CD8-positive, alpha-beta memory T cell (primary cell): ENCODE measurements at places on chromosomes 2 and 18.

- DNase-seq: no peak
These were observed 36.2 kb upstream of the MAT2A start for GRCh38 chr2:85502720-85503119.

DNA sequence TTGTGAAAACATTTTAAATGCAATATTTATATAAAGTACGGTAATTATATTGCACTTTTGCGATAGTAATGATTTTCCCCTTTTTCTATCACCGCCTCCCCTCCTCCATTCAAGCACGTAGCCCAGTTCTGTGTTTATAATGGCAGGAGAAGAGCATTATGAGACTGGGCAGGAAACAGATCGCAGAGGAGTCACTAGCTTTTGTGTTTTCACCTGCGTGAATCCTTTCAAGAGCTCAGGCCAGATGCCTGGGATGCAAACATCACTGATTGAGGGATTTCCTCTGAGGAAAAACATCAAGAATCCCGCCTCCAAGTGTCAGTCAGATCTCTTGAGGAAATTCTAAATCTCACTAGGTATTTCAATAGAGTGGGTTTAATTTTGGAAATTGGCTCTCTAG, 178.4 kb upstream of the FN1 start:
- no peak for DNase-seq

DNA sequence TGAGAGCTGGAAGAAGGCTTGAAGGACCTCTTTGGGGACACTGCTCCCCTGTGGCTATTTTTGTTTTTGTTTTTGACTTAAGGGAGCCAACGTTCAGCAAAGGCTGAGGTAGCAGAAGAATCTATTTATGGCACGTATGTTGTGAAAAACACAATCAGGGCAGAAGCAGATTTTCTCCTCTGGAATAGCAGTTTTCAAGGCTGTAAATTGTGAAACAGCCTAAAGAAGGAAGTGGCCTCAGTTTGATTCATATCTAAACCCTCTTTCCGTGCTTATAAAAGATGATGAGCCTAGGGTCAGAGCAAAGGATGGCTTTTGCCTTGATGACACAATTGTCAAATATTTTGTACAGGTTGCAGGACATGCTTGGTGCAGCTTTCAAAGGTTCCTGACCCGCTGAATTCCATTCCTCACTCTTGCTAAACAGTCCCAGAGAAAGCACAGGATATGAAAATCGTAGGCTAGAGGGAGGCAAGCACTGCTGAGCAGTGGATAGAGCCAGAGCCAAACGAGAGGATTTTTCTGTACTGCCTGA, 106.2 kb upstream of the DLX2 start:
- DNase-seq: no peak

DNA sequence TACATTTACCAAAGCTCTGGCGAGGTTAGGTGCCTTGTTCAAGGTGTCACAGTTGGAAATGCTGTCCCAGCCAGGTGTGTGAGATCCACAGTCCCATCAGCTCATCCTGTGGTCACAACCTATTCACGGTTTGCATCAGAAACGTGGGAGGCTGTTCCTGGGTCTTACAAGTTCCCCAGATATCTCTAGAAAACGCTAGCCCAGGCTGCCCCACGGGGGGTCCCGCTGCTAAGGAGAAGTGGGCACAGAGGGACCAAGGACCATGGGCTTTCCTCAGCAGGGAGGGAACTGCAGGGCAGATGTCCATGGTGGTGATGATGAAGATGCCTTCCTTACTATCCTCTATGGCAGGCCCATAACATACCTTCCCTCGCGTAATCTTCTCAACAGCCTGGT, 649 bp downstream of the FECH start:
- DNase-seq: no peak

DNA sequence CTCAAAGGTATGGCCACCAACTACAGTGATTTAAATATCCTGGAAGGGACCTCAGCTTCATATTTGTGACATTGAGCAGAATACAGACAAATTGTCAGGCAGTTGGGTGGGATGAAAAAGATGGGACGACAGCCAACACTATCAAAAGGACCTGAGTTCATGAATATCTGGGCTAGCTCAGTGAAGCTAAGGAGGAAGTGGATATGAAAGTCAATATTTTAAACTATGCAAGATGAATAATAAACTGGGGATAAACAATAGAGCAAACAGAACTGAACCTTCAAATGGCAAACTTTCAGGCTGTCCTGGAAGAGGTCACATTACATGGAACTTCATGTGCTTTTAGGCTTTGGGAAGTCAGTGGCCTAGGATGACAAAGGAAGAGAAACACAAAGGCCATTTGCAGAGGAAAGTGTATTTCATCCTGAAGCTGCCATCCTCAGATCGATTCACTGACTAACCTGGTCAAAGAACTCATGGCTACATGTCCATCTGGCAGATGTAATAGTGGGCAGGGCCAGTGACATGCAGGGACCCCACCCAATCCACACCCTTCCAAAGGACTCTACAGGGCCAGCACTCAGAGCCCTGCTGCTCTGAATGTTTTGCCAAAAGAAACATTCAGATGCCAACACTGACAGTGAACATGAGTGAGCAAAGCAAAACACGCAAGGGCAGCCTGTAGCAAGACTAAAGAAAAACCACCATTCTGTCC, 175.7 kb downstream of the ETAA1 start:
- no peak for DNase-seq

DNA sequence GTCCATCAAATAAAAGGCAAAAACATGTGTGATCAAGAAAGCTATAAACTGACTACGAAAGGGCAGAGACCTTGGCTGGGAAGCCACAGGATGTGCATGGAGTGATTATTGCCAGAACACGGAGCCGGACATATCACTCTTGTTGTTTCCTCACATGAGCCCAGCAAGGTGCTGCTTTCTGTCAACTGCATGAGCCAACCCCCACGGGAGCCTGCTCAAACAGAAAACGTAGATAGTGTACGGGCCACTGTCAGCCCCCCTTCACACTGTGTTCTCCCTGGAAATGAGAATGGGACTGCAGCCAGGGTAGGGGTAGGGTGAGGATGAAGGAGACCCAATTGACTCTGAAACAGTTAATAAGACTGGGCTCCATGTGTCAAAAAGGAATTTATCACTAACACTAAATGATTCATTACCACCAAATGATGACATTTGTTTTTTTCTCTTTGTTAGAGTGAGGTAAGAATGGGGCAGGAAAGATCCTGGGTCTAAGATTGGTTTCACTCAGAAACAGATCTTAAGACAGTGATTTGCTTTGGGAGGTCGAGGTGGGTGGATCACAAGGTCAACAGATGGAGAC, 235.8 kb downstream of the MREG start:
- no peak for DNase-seq
